Hindlimb muscle (tissue), 1 donor: ENCODE measurements at places on chromosomes 12 and 14.

DNA sequence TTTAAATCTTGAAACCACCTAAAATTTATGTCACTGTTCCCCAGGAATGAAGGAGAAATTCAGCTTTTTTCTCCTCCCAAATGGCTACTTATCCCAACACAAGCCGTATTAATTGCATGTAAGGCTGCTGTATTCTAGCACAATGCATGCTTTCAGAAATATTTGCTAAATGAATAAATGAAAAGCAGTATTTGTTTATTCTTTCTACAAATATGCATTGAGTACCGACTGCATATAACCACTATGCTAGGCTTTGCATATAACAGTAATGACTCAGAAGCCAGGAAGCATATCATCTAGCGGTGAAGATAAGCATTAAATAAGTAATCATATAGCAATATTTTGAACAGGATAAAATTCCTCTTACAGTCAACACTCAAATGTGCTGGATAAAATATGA is 5.7 kb upstream of the LRR1 start:
- DNase-seq: no peak

DNA sequence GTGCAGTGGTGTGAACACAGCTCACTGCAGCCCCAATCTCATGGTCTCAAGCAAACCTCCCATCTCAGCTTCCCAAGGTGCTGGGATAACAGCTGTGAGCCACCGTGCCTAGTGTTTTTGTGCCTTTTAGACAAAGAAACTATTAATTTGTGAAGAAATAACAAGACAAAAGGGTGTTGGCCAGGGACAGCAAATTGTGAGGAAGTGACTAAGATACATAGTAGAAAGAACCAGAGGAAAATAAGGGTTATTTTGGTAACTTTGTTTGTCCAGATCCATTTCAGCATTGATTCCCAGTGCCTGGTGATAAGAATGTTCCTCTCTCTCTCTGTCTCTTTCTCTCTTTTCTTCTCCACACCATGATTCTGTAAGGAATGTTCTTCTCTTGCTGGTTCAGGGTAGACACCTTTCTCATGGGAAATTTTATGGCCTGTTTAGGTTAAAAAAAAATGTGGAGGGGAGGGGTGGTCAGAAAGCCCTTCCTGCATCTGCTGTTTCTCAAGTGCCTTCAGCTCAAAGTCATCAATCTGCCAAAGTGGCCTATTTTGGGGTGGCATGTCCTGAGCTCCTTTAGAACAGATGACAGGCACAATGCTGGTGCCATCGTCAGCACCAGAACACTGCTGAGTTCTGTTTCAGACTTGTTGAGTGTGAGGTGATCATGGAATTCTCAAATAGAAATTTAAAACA is 184.4 kb upstream of the EEA1 start:
- no peak for DNase-seq

DNA sequence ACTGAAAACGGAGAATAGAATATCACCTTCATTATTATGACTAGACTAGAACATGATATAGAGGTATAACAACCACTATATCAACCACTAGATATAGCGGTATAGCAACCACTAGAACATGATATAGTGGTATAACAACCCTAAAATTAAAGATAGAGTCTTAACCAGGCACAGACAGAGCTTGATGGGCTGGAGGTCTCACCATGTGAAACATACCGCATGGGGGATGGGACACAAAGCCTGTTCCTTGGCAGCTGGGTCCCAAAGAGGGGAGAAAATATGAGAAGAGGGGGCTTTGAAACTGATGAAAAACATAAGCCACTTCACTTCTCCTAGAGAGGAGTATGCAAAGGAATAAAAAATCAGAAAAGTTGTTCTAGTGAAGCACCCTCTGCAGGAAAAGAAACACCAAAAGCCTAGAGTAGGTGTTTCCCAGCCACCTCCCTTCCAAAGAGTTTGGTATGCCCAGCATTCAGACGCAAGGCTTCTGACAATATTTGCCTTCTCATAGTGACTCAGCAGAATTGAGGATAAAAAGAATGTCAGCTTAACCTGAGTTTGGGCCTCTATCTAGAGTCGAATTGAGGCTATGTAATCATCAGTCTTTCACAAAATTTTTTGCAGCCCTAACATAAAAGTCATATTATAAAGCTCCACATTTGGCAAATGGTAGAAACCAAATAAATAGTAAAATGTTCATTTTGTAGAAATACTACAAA is 316.4 kb downstream of the NOVA1 start:
- no peak for DNase-seq

DNA sequence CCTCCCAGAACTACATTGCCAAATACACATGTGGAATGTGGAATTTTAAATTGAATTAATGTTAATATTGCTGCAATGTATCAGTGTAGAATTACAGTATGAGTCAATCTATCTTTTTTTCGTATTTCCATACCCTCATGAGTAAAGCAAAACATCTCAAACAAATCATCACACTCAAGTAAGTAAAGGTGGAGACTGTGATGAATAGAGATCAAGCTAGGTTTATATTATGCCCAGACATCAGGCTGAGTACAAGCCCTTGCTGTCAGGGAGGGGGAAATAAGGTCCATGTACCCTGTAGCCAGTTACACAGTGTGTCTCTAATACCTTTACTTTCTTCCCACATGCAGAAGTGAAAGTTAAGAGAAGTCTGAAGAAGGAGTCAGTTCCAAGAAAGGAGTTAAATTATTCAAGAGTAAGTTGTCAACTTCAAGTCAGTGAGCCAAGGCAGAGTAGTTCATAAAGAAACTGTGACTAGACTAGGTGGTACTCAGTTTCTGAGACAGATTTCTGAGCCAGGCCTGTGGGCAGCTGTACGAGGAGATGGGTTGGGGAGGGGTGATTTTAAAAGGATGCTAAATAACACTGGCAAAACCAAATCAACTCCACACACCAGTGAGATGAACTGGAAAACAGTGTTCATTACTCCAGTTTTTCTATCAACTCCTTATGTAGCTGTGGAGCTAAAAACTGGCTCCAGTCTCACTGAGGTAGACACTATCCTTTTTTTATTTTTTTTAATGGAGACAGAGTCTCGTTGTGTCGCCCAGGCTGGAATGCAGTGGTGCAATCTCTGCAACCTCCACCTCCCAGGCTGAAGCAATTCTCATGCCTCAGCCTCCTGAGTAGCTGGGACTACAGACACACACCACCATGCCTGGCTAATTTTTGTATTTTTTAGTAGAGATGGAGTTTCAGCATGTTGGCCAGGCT is 23.8 kb upstream of the STK38L start:
- no peak for DNase-seq
